Activated CD4-positive, alpha-beta T cell treated with anti-CD3 and anti-CD28 coated beads for 48 hours (primary cell): ENCODE measurements at places on chromosomes 2 and 18.
A peak's percentile ranks its signal among the peaks of the same experiment; 100 is the strongest.

- no peak for DNase-seq
Measured at GRCh38 chr2:233503947-233504637, 62.5 kb downstream of the USP40 start.

DNA sequence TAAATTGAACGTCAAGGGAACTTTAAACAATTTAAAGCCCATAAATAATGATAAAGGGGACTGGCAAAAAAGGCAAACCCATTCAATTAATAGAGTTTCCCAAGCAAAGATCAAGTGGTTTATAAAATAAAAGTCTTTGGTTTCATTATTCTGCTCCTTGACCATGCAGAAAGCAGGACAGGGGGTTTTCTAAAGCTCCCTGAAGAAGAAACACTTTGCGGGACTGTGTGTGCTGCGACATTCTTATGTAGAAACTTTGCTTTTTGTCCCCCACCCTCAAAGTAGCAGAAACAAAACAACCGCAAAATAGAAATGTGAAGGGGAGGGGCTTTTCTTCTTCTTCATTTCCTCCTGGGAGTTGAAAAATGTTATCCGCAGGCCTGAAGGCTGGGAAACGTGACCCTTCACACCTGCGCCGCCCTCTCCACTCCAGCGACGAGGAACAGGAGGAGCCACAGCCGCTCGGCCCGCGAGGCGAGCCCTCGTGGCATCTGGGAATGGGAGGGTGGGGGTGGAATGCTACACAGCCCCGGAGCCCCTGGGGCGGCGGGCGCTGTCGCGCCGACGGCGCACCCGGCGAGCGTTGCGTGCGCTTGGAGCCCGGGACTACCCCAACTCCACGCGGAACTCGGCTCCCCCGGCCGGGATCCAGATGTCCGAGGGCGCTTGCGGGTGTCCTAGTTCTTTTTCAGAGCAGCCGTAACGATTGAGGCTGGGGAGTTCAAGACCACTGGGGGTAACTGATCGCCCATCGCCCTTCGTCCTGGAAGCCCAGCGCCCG is 4.3 kb upstream of the GBX2 start:
- no peak for DNase-seq

- no peak for DNase-seq
Measured at GRCh38 chr2:222912117-222912516, 51.3 kb downstream of the ACSL3 start.

DNA sequence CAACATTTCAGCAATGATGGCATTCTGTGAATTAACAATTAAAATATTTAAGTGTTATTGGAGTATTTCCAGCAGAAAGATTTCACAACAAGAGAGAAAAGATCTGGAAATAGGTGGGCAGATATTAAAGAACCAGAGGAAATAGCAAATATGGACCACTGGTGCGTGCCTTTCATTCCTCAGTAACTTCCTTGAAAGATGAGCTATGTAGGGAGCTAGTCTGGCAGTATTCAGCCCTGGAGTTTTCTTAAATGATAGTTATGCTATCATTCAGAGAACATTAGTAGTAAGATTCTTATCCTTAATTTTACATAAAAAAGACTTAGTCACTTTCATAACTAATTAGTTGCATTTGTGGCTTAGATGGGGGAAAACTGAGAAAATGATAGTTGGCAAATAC is 41.5 kb downstream of the TANC1 start:
- no peak for DNase-seq

DNA sequence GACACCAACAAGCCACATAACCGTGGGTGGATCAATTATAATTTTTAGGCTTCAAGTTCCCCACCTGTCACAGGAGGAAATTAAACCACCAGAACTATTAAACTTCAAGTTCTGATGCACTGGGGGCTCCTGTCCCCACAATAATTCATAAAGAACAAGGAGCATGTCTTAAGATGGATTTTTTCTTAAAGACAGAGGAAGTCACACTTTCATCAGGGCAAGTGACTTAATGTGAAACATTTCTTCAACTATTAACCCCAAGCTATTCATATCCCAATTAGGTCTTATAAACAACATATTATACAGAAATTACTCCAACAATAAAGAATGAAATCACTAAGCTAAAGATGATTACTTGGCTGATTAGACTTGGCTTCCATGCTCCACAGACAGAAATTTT is 292.5 kb downstream of the ETAA1 start:
- DNase-seq = no peak

GRCh38 chr2:75710577-75711253 is at the start of gene GCFC2:
Gene GCFC2, minus strand, starts transcription at chr2:75710915. Its CDS starts 60 bp downstream, at chr2:75710855.
- peak; percentile 88 for DNase-seq

DNA sequence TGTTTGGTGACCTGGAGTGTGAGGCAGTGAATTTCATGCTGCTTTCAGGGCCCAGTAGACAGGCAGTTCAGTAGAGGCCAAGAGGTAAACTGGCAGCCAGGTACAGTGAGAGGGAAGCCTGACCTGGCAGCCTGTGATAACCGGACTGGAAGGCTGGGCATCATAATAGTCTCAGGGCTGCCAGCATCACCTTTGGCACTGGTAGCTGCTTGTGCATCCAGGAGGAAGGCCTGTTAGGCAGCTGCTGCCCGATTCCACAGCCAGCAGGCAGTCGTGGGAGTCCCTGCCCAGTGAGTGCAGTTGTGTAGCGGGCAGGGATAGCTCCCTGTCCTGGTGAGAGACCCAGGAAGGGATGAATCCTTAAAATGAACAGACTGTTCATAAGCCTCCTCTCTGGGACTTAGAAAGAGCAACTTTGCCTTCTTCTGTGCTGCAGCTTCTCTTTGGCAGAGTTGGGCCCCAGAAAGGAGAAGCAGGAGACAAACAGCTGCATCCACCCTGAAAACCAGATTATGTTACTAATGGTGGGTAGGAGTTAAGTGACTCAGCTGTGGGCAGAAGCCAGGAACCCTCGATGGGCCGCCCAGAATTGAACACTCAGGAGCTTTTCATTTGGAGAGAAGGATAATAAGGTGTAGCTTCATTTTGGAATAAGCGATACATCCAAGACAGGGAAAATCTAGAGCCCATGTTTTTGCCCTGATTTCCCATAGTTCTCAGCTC is 8.1 kb upstream of the GPBAR1 start:
- no peak for DNase-seq

- no peak for DNase-seq
Measured at GRCh38 chr2:150417278-150417677, 70.2 kb downstream of the RND3 start.

GRCh38 chr2:114127372-114127771 is 237.5 kb downstream of the ACTR3 start:
- DNase-seq = no peak

GRCh38 chr18:57569133-57569532 is 17.4 kb downstream of the FECH start:
- no peak for DNase-seq

DNA sequence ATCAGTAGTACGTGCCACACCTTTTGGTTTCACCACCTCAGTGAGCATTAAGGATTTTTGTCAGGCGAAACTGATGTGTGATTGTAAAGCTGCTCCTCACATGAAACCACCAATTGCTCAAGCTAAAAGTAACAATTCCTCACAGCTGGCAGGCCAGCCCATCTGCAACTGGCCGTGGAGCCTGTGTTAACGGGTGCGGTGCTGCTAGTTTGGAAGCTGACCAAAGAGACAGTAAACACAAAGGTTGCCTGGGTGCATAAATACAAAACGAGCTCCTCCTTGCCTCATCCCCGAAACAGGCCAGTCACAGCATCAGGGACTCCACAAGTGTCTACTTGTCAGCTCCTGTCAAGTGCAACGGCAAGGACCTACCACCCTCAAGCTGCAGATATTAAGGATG is 32.0 kb downstream of the LGALSL start:
- DNase-seq = no peak

DNA sequence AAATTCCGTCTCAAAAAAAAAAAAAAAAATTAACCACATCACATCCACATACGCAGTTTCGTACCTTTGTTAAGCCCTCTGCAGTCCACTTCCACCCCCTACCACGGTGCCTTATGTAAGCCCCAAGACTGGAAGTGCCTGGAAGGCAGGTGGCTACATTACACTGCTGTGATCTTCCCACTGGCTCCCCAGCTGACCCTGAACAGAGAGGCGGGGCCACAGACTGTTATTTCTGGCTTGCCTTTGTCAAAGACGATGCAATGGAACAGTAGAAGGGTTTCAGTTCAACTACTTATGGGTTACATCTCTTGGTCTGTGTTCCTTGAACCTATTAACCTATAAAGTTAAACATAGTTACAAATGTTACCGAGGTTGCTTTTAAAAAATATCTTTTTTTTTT is 15.7 kb upstream of the COX7A2L start:
- no peak for DNase-seq

GRCh38 chr2:133039531-133039930 is 369.5 kb upstream of the LYPD1 start:
- no peak for DNase-seq

DNA sequence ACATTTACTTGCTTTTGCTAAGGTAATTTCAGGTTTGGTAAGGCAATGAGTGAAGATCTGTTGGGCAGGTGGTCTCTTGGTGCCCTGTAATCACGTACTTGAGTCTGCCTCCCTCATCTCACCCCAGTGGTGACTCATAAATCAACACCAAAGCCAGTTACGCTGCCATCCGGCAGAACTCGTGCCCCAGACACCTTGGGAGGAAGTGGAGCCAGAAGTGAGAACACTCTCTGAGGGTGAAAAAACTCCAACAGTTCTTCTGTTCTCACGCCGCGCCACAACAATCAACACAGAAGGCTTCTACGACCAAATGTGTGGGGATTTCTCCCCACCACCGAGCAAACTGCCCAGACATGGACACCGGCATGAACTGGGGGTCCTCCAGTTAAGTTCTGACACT is 206.2 kb downstream of the ARL4C start:
- peak; percentile 81 for DNase-seq

- DNase-seq = no peak
Measured at GRCh38 chr2:117330641-117331040, 483.9 kb upstream of the DDX18 start.

DNA sequence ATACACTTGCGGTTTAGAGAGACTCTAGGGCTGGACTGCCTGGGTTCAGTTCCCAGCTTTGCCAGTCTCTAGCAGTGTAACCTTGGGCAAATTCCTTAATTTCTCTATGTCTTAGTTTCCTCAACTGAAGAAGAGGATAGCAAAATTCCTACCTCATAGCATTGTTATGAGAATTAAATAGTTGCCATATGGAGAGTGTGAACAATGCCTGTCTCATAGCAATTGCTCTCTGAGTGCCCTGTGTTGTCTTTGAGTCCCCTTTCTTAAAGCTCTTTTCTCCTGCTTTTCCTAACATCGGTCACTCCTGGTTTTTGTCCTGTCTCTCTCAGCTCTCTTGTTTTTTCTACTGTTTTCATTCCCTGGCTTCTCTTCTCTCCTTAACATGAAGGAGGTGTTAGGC is 116.8 kb upstream of the ALPP start:
- DNase-seq = no peak

- DNase-seq = no peak
Measured at GRCh38 chr2:62297624-62298010, 101.7 kb downstream of the B3GNT2 start.

DNA sequence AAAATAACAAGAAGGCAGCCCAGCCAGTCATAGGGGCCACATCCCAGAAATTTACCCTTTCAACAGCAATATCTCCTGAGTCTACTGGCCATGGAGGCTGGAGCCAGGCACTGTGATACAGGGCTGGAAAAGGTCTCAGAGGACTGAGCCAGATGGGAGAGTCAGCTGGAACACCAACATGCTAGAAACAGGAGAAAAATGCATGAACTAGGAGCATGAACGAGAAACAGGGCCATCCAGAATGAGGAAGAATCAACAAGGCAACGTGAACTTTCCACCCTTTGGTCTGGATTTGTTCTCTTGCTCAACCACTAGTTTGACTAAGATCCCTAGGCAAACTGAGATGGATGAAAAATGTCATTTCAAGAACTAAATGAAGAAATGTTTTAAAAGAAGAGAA is 13.1 kb downstream of the PID1 start:
- no peak for DNase-seq

- peak; percentile 38 for DNase-seq
Measured at GRCh38 chr2:39492095-39492590, 55.1 kb upstream of the MAP4K3 start.
